Hematopoietic multipotent progenitor cell treated with erythropoietin and hydrocortisone succinate and interleukin-3 and kit ligand, for 8 days (in vitro differentiated cells): ENCODE measurements at places on chromosomes 4 and X.
A peak's percentile ranks its signal among the peaks of the same experiment; 100 is the strongest.

DNA sequence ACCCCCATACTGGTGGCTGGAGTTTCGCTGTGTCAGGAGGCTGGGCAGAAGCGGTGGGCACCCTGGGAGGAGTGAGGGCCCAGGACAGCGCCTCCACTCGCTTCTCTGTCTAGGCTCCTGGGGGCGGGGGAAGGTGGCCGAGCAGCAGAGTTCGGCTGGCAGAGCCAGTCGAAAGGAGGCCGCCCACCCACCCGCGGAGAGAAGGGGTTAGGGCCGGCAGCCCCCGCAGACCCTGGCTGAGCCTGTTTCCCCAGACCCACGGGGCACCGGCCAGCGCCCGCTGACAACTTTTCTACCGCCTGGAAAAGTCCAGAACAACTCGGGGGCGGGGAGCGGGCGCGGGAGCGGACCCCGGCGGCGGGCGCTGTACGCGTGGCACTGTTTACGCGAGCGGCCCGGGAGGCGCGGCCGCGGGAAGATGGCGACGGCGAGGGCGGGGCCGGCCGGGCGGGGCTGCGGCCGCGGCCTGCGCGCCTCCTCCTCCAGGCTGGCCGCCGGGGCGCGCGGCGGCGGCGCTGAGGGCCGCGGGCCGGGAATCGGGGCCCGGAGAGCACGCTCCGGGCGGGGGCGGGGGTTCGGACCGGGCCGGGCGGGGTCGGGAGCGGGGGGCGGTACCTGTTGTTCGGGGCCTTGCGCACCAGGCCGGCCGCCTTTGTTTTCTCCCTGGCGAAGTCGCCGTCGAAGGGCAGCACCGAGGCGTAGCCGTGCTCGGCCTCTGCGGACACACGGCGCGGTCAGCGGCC lies 628 bp downstream of the MXD4 start:
- DNase-seq: peak; percentile 45

DNA sequence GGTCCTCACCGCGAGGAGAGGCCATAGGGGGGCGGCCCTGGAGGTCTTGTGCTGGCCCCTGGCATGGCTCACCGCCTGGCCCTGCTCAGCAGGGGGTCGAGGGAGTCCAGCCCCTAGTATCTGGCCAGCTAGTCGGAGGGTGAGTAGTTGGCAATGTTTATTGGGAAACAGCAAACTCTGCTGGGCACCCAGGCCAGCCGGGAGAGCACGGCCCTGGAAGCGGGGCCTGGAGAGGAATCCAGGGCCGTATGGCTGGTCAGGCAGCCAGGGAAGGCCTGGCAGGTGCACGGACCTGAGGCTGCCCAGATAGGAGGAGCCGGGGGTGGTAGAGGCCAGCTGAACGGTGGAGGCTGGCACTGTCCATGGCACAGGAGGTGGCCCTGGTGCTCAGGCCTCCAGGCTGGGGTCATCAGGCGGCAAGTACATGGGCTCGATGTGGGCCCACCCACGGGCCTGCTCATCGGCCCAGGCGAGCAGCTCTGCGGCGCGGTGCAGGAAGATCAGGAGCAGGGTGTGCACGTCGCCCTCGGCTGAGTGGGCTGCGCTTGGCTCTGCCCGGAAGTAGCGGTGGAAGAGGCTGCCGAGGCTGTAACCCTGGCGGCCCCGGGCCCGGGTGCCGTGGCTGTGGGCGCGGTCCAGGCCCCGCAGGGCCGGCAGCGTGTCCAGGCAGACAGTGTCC lies 1.4 kb downstream of the TREX2 start:
- DNase-seq: no peak

GRCh38 chrX:37776987-37777325 lies 2.9 kb upstream of the CYBB start:
- DNase-seq: no peak

- DNase-seq: no peak
These were observed 88.7 kb downstream of the PDLIM5 start for GRCh38 chr4:94540476-94540875.

DNA sequence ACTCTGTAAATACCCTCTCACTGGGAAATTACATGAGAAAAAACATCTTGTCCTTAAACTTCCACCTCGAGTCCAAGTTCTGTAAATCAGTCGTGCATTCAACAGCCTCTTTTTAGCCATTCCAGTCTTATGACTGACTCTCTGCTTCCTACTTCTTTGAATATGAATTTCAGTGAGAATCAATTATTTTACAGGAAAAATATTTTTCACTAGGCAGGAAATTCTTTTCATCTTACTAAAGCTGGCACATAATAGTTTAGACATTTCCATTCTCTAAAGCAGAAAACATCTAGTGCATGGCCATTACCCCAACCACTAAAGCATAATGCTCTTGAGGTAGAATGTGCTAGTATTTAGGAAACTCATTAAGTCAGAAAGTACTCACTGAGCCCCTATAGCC lies 565.7 kb upstream of the FAT1 start:
- no peak for DNase-seq

DNA sequence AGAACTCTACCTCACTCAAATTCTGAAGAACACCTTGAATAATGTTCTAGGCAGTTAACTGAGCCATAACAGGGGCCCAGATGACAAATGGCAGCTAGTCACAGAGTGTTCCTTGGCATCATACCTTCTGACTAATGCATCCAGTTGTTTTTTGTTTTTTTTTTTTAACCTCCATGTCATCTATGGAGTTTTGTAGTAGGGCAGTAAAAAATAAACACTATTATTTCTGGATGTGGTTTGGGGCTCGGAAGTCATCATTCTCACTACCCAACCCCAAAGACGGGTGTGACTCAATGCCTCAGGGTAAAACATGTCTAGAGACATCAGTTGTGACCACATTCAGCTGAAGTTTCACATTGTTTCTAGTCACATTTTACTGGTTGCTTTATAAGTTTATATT lies 31.2 kb upstream of the MCF2 start:
- no peak for DNase-seq

- DNase-seq: no peak
These were observed 914.8 kb upstream of the GRIA3 start for GRCh38 chrX:122269243-122269781.

DNA sequence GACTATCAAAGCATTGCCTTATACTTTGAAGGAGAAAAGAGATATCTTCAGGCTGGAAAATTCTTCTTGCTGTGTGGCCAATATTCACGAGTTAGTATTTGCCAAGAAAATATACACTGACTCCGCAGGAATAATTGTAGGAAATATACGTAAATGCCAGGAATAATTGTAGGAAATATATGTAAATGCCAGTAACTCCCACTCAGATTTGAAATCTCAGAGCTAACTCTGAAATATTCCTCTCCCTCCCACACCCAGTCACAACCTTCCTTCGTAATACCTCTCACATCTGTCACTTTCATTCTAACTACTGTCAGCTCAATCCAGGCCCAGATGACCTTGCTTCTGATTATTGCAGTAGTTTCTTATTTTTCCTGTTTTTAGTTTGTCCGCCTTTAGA lies 73.5 kb downstream of the WDR19 start:
- DNase-seq: no peak

DNA sequence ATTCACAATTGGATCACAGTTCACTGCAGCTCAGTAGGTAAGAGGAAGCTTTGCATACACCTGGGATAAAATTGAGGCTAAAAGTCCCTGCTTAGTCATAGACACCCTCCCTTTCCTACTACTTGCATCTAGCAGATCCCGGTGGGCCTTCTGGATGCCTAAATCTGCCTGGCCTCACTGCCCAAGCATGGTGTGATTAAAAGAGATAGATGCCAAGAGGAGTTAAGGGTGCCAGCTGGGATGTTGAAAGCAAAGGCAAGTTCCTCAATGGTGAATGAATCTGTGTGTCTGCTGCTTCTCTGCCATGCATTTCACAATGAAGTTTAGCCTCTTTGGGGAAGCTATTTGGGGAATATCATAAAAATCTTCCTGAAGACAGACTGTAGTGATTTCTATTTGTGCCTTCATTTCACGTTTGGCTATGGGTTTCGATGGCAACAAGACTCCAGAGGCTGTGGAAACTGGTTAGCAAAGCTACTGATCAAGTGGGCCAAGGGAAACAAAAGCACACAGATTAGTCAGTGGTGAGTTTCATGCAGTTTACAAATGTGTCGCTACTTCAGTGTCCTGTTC lies 534.0 kb downstream of the ANKRD50 start:
- no peak for DNase-seq

GRCh38 chr4:48044298-48044697 lies 27.7 kb downstream of the NIPAL1 start:
- no peak for DNase-seq
